ENCODE measurements at places on chromosomes 6 and 20.

DNA sequence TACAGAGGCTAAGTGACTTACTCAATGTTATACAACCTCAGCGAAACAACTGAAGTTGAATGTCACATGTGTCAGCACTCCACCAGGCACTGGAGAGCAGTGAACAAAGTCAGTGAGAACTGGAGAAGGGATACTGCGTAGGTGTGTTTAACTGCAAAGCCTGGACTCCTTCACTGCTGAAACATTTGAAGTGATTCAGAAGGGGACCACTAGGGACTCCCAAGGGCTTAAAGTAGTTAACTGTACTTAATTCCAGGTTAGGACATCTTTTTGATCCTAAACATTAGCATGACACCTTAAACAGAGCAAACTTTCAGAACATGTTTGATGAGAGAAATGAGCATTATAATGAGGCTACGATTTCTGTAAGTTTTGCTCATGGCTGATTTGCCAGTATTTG is 45.0 kb upstream of the ZBTB24 start:
- no peak for DNase-seq

- DNase-seq, result no peak
Measured at GRCh38 chr6:53818858-53819609, 24.2 kb downstream of the LRRC1 start.

- peak; percentile 1 for DNase-seq
Measured at GRCh38 chr6:149963462-149964307, at the start of gene ULBP1. ULBP1 (plus strand) TSS chr6:149963943; CDS start chr6:149964050, 107 bp downstream.

GRCh38 chr6:153085239-153085638 is 45.8 kb downstream of the RGS17 start:
- no peak for DNase-seq

DNA sequence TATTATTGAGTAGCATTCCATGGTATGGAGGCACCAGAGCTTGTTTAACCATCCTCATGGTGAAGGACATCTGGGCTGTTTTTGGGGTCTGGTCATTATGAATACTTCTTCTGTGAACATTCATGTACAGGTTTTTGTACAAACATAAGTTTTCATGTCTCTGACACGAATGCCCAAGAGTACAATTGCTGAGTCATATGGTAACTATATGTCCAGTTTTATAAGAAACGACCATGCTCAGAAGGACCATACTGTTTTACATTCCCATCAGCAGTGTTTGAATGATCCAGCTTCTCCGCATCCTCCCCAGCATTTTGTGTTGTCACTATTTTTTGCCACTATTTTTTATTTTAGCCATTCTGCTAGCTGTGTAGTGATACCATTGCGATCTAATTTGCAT is 188.6 kb downstream of the KHDC1L start:
- DNase-seq, result no peak

GRCh38 chr20:44092551-44093248 is 94.3 kb downstream of the JPH2 start:
- DNase-seq, result no peak

DNA sequence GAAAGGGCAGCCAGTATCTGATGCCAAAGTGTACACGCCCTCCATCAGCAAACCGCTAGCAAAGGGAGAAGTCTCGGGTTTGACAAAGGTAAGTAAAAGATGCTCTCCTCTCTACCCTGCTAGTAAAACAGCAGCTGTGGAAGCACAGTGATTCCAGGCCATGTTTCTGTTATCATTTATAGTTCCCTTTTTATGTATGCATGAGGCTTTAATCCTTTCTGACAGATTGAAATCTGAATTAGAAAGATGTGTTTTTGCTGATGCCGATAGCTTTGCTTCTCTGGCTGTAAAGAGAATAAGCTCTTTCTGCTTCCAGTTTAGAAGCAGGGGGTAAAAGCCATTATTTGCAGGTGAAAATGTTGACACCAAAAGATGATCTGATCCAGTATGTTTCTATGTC is 392.4 kb upstream of the SOX4 start:
- DNase-seq, result no peak

DNA sequence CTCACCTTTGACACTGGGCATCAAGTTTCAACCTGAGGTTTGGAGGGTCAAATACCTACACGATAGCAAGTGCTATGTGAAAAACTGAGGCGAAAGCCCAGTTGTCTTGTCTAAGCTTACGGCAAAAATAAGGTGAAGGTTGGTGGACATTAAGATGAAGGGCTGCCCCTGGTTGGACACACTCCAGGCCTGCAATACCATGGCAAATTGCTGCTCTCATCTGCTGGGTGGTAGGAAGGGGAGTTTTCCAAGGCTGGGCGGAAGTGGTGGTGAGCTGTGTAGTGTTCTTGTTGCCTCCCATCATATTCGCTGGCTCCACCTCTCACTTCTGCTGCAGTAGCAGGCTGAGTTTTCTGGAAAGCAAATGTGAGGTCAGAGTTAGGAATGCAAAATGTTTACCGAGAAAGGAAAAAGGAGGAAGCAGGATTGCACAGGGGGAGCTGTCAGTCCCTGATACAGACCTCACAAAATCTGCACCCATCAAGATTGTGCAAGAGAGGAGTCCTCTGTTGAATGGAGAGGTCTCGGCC is 33.7 kb downstream of the SCP2D1 start:
- DNase-seq, result no peak

DNA sequence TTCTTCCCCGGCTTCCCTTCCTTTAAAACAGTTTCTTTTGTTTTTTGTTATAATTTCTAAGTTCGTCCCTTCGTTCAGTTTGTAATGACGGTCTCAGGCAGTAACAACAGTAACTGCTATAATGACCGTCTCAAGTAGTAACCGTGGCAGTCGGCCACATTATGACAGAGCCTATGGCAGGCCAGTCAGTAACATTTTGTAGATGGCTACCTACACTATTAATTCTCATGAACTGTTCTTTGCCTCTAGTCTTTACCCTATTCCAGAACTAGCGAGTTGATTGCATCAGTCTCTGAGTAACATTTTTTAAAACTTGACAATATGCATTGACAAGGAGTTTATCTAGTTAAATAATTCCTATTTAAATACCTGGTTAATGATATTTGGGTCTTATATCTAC is 43.0 kb upstream of the ADGRG6 start:
- DNase-seq, result no peak

GRCh38 chr20:41927189-41927588 is 309.0 kb upstream of the CHD6 start:
- no peak for DNase-seq

DNA sequence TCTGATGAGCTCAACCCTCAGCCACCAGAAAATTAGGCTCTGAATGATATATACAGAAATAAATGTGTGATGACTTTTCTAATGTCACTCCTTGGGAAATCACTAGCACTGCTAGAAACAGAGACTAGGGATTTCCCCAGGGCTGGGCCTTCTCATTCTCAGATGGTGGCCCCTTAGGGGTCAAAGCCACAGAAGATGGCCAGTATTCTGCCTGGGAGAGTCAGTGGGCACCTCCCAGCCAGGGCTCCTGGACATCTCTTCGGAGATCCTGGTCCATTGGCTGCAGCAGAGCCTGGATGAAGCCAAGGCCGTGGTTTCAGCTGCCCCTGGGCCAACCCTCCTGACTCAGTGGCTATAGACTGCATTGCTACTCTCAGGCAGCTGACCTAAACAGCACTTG is 276.9 kb upstream of the SUPT3H start:
- no peak for DNase-seq

DNA sequence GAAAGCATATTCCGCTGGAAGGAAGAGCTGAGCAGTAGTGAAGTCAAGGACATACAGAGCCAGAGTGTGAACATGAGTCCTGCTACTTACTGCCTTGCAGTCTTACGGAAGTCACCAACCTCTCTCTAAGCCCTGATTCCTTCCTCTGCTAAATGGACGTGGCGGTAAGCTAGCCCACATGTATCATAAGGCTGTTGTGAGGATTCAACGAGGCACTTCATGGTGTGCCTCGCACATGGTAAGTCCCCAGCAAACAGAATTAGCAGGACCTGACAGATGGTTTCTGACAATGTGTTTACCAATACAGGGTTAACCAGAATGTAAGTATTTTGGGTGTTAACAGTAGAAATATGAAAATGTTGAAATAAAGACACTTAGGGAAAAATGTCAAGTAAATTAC is 93.2 kb downstream of the IRF4 start:
- no peak for DNase-seq

GRCh38 chr20:6664574-6664973 is 102.9 kb upstream of the BMP2 start:
- no peak for DNase-seq

DNA sequence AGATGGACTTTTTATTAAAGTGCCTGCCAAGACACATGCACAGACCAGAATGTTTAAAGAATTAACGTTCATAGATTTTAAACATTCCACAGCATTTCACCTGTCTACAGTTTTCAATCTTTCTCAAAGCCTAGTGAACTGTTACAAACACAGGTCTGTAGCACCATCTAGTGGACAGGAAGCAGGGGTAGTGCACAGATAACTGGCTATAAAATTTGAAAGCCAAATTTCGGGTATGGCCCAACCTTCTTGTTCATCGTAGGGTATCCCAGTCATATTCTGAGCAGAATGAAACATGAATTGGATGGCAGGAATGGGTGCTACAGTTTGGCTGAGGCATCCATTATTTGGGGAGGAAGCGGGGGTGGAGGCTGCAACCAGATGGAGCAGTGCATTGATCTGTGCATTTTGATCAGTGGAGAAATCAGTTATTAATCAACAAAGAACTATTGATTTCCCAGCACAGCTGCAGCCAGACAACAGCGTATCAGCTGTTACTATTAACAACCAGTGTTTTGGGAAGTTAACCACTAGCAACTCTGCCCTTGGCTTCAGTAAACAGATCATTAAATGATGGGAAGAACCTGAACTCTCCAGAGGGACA is 56.1 kb upstream of the B3GAT2 start:
- peak; percentile 3 for DNase-seq

DNA sequence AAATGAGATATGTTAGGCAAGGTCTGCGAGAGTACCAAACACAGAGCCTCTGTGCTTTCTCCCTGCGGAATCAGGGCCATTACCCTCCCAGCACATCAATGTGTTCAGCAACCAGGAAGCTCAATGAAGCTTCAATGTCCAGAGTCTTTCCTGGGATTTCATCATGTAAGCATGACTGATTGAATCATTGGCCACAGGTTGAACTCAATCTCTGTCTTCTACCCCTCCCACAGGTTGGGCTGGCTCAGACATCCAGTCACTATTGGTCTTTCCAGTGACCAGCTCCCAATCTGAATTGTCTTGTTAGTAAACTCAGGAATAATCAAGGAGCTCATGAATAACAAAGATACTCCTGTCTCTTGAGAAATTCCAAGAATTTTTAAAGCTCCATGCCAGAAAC is 2.7 kb upstream of the DTD1 start:
- no peak for DNase-seq

DNA sequence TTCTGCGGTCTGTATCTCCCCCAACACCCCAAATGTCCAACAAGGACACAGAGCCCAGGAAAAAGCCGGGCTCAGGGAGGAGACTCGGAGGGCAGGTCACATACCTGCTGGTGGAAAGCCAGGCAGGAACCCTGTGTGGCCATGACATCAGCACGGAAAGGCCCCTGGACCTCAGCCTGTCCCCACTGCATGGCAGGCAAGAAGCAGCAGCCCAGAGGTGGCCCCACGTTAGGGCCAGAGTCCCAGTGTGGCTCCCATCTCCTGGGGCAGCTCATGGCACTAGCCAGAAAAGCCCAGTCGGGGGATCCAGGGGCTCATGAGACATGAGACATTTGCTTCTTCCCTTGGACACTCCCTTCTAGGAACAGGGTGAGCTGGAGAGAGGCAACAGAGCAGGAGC is 258.7 kb downstream of the DLL1 start:
- DNase-seq, result no peak

DNA sequence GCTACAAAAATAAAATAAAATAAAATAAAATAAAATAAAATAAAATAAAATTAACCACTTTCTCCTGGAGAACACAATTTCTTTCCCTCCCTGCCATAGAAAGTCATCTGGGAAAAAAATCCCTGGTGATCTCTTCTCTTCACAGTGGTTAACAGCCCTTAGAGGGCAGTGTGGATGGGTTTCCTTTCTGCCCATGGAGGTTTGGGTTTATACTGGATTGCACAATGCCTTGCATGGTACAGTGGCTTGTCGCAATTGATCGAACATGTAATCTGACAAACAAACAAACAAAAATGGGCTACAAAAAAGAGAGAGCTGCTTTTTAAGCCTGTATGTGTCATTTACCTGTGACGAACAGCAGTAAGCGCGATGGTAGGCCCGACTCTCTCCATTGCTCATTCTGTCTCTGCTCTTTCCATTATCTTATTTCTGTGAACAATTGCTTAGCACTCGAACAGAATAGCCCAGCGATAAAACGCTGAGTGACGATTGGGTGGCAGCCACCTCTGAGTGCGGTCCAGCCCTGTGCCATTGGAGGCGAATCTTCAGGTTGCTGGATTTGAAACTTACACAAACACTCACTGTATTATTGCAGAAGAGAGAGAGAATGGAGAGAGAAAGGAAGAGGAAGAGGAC is 166.1 kb downstream of the CD83 start:
- DNase-seq, result no peak

GRCh38 chr20:17202673-17203072 is 24.2 kb upstream of the PCSK2 start:
- no peak for DNase-seq

GRCh38 chr20:41512624-41513023 is 105.6 kb downstream of the CHD6 start:
- no peak for DNase-seq

DNA sequence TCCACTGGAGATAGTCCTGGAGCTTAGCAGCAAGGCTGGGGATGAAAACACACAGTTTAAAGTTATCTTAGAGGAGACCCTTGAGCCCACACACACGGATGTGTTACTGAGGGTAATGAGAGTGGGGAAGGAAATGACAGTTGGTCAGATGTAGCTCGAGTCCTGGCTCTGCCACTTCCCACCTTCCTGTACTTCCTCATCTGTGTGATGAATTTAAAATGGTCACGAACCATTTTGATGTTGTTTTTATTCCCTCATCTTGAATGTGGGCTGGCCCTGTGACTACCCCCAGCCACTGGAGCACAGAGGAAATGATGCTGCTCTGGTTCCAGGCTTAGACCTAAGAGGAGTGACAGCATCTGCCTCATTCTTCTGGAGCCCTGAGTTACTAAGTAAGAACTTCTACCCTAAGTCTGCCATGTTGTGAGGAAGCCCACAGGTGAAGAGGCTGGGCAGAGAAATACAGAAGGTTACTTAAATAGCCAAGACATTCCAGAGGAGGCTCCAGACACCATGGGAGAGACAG is 141.2 kb downstream of the NRN1 start:
- DNase-seq, result peak; percentile 13

GRCh38 chr20:41369673-41370072 is 3.1 kb upstream of the EMILIN3 start:
- DNase-seq, result no peak

GRCh38 chr6:112253841-112254816 is at the start of gene LAMA4:
LAMA4 (minus strand) TSS chr6:112254567; CDS start chr6:112254150, 417 bp downstream.
- DNase-seq, result no peak

GRCh38 chr6:27867051-27867944 is 44.9 kb downstream of the OR2B2 start:
- DNase-seq, result peak; percentile 84

DNA sequence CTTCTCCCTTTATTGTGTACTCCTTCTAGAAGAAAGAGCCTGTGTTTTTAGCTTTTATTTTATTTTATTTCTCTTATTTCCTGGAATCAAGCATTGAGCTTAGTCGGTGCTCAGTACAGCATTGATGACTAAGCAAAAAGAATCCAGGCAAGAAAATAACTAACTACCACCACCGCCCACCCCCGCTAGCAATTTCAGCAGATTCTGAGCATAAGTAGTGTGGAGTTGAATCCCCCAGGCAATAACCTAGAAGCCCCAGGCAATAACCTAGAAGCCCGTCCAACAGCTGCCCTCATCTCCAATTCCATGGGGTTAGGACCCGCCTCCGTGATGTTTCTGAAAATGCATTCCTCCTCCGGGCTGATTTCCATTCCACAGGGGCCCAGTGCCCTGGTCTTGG is 258.0 kb upstream of the TAB2 start:
- DNase-seq, result no peak

Data from GF-D8 (cell line).